ENCODE measurements at places on chromosomes 4 and X.

DNA sequence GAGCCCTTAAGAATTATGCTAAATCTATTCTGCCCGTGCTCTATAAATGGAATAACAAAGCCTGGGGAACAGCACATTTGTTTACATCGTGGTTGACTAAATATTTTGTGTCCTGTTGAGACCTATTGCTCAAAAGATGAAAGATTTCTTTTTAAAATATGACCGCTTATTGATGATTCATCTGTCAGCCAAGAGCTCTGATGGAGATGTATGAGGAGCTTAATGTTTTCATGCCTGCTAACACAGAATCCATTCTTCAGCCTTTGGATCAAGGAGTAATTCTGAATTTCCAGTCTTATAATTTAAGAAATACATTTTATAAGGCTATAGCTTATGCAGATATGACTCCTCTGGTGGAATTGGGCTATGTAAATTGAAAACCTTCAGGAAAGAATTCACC lies 271.3 kb upstream of the FAT4 start:
- no peak for DNase-seq

GRCh38 chrX:13474164-13474516 lies 95.3 kb upstream of the EGFL6 start:
- DNase-seq: no peak

DNA sequence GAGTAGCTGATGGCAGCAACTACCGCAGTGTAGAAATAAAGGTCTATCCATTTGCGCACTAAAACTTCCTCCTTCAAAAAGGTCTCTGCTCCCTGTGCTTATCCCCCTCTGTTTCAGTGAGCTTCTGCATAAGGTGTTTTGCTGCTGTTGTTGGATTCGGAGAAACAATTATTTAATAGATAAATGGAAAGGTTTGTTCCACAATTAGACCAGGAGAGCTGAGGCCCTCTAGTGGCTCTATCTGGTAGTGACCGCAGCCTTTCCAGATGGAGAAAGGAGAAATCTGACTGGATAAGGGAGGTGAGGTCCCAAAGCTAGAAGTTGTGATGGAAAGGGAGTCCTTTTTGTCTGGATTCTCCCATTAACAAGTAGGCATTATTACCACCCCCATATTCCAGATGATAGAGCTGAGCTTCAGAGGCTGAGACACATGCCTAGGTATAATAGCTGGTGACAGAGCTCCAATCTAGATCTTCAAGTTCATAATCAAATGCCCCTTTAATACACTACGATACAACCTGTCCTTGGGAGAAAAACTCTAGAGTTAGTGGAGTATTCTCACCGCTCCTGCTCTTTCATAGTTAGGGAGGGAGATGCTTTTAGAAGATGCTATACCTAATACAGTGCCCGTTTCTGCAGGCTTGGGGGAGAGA lies 5.1 kb upstream of the GABRQ start:
- DNase-seq: peak; percentile 49

GRCh38 chr4:910366-911091 lies 21.6 kb downstream of the GAK start:
- no peak for DNase-seq

GRCh38 chr4:24044610-24045589 lies 155.1 kb upstream of the PPARGC1A start:
- no peak for DNase-seq

GRCh38 chrX:53686151-53686885 lies at the start of gene HUWE1:
TSS of gene HUWE1 (minus strand) at chrX:53686719. CDS start at chrX:53654107, 32,612 bp downstream.
- peak; percentile 86 for DNase-seq

DNA sequence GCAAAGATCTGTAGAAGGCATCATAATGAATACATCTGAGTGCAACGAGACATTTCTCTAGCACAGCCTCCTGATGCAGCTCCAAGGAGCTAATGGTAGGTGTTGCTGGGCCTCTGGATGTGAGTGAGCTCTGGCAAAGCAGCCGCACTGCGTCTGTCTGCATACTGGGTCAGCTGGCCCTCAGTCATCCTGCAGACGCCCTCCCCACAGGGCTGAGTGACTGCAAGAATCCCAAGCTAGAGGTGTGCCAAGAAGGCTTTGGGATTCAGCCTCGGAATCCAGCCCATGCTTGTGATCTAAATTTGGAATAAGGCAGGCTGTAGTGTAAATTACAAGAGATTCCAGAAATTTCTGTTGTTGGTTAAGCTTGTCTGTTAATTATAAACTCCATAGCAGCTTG lies 18.5 kb downstream of the HERC3 start:
- no peak for DNase-seq

- DNase-seq: peak; percentile 36
These were observed 25.6 kb downstream of the NR0B1 start for GRCh38 chrX:30283456-30284200.

DNA sequence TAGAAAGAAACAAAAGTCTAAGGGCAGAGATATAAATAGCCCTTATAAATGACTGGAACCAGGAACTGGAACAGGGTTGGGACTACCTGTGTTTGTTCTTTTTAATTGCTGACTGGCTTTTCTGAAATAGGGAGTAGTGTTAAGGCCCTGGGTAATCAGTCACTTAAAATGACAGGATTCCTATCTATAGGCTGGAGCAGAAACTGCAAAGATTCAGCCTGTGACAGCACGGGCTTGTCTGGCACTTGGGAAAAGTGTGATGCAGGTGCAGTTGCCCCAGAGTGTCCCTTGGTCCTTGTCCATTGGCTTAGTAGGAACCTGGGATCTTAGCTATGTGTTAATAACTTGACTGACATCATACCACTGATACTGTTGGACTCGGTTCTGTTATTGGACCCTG lies 14.7 kb upstream of the PLAC8 start:
- DNase-seq: no peak

DNA sequence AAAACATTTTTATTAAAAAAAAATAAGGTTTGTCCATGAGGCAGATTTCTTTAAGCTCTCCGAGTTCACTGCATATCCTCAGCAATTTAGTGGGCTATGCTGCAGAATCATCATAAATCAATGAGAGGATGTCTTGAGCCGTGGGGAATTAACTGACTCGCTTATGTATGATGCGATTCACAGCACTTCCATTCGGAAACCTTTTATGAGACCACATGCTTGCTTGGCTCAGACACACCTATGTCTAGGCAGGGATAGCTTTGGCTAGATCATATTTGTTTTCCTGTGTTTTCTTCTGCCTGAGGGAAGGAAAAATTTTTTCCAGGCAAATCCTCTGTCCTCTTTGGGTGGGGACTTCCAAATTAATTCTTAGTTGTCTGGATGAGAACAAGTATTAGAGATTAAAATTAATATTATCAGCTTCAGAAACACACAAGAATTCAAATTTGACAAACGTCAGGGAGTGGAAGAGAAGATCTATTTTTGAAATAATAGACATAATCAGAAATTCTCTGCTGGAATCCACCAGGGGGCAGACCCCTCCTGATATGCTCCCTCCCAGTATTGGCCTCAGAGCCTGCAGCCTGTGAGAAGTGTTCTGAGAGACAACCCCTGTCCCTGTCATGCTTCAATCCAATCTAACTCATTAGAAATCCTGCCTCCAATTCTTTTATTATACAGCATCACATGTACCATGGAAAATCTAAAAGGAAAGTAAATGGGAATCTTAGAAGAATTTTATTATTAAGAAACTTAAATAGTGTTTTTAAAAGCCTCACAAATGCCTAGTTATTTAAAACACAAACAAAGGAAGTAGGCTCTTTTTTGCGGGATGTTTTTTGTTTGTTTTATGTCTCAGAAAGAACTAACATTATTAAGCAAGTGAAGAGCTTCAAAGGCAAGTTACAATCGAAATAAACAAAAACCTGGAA lies 345.1 kb upstream of the TACR3 start:
- DNase-seq: peak; percentile 64

Measured in A673 (cell line).